Kidney glomerular epithelial cell (primary cell): ENCODE measurements at places on chromosomes 4 and X.

DNA sequence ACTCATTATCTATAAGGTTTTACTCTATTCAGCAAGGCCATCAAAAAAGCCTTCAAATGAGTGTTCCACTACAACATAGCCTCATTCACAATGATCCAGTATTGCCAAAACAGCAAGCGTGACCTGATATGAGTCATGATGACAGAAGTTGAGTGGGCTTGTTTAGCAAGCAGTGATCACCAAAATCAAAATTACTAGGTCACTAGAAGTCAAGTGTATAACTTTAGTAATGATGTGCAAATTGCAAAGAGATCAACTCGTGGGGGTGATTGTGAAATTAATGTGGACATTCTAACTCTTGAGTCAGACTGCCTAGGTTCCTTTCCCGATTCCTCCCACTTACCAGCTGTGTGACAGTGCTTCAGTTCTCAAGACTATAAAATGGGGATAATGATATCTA is 124.5 kb downstream of the CHM start:
- DNase-seq = no peak

DNA sequence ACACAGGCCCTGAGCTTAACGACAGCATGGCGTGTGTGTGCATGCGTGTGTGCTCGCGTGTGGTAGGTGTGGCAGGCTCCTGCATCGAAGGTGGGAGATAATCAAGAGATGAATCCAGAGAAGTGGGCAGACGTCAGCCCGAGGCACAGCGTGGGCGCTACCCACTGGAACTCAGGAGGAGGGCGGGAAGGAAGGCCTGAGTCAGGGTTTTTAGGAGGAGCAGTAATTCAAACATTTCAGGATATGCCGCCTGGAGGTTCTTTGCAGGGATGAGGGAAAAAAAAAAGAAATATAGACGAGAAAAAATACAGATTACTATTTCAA is 66.3 kb upstream of the STX18 start:
- no peak for DNase-seq

- no peak for DNase-seq
Measured at GRCh38 chrX:124502166-124502565, 155.8 kb downstream of the SH2D1A start.

- DNase-seq = no peak
Measured at GRCh38 chrX:153568451-153569011, 30.4 kb downstream of the CCNQ start.

- no peak for DNase-seq
Measured at GRCh38 chrX:123873956-123874355, 14.1 kb downstream of the XIAP start.

- DNase-seq = no peak
Measured at GRCh38 chr4:109816894-109817293, 1.3 kb downstream of the GAR1 start.

DNA sequence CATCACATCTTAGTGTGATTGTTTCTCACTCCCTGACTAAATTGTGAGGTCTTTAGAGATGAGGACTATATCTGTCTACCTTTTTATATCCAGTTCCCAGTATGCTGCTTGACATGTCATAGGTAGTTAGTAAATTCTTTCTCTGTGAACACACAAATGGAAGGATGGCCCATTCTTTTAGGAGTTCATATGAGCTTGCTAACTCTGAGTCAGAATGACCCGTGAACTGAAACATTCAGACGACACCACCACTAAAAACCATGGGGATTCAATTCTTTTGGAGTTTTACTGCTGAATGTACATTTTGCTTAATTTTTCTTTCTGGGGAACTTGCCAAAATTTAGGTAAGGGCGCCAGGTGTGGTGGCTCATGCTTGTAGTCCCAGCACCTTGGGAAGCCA is 13.9 kb downstream of the OFD1 start:
- DNase-seq = no peak

- DNase-seq = no peak
Measured at GRCh38 chrX:63735882-63736281, 49.1 kb downstream of the ARHGEF9 start.

GRCh38 chrX:9977635-9978034 is 10.5 kb downstream of the CLDN34 start:
- DNase-seq = no peak

GRCh38 chrX:122219735-122220134 is 964.3 kb upstream of the GRIA3 start:
- DNase-seq = no peak

- no peak for DNase-seq
Measured at GRCh38 chrX:45980726-45981125, 564.5 kb downstream of the ZNF674 start.

DNA sequence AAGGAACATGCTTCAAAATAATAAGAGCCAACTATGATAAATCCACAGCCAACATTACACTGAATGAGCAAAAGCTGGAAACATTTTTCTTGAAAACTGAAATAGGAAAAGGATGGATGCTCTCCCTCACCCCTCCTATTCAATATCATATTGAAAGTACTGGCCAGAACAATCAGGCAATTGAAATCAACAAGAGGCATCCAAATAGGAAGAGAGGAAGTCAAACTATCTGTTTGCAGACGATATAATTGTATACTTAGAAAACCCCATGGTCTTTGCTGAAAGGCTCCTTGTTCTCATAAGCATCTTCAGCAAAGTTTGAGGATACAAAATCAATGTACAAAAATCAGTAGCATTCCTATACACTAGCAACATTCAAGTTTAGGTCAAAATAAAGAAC is 1562.5 kb upstream of the ADGRL3 start:
- DNase-seq = no peak

DNA sequence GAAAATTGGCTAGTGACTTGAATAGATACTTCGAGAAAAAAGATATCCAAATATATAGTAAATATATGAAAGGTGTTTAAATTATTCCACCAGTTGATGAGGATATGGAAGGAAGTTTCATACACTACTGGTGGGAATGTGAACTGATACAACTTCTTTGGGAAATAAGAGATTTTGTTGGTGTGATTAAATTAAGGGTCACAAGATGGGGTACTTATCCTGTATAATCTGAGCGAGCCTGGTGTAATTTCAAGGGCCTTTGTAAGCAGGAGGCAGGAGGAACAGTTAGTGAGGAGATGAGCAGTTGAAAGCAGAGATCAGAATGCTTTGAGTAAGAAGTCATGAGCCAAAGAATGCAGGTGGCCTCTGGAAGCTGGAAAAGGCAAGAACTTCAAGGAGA is 192.2 kb downstream of the KCTD8 start:
- no peak for DNase-seq

GRCh38 chr4:151169900-151170299 is 70.5 kb downstream of the RPS3A start:
- no peak for DNase-seq

DNA sequence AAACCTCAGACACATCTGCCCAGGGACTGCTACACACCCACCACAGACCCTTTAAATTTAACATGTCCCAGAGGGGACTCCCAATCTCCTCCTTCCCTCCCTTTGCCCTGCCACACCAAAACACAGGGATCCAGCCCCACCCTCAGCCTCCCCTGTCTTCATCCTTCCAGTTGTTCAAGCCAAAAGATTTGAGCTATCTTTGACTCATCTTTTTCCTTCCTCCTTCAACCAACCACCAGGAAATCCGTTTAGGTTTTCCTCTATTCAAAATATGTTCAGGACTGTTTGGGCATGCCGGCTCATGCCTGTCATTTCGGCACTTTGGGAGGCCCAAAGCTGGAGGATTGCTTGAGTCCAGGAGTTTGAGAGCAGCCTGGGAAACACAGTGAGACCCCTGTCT is 6.9 kb upstream of the STK32B start:
- no peak for DNase-seq

- no peak for DNase-seq
Measured at GRCh38 chr4:155321006-155321405, 55.8 kb downstream of the MAP9 start.

GRCh38 chrX:6644411-6644810 is 109.5 kb upstream of the VCX3A start:
- no peak for DNase-seq
